ENCODE measurements at places on chromosomes 1 and 21.

DNA sequence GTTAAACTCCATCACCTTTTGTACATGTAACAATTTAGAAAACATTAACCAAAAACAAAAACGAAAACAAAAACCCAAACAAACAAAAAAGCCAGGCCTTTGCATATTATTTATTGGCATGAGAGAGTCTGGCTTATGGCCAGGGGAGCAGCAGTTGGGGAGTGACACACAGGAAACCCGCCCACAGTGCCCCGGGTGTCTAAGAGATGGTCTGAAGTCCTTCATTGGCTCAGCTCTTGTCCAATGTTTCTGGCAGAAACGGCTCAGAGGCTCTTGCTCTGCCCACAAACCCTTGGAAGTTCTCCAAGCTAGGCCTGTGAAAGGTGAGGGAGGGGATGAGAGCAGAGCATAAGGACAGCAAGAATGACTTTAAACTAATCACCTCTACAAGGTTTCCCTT, 131.5 kb downstream of the CNIH3 start:
- DNase-seq: no peak

DNA sequence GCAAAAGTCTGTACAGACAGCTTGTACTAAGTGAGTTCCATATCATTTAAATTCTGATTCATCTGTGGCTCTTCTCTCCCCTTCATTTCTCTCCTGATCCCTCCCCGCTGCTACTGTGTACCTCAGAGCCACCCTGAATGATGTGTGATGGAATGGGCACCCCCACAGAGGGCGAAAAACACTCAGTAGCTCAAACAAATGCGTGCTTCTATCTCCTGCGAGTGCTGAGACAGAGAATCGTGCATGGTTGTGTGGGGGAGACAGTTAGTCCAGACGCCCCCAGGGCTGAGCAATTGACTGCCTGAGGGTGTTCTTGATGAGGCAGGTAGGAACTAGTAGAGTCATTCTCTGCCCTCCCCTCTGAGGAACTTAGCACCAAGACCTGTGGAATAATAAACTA, 269.8 kb downstream of the ZNF648 start:
- no peak for DNase-seq

- no peak for DNase-seq
Measured at GRCh38 chr1:107829036-107829770, 135.8 kb downstream of the VAV3 start.

GRCh38 chr1:55194851-55195250, 20.3 kb downstream of the USP24 start:
- no peak for DNase-seq

DNA sequence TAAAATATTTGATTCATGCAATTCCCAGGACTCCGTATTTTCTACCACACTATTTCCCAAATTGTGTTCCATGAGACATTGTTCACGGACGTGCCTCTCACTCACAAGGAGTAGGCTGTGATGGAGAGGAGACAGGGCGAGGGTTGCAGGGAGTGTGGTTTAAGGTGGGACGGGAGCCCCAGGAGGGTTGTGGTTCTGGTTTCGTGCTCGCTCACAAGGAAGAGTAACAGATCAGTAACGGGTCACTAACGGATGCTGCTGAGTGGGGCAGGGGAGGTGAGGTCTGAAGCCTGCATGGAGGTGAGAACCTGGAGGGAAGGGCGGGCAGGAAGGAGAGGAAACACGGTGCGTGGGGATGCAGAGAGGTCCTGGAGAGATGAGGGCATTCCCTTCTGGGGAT, 28.8 kb downstream of the TFF3 start:
- no peak for DNase-seq

DNA sequence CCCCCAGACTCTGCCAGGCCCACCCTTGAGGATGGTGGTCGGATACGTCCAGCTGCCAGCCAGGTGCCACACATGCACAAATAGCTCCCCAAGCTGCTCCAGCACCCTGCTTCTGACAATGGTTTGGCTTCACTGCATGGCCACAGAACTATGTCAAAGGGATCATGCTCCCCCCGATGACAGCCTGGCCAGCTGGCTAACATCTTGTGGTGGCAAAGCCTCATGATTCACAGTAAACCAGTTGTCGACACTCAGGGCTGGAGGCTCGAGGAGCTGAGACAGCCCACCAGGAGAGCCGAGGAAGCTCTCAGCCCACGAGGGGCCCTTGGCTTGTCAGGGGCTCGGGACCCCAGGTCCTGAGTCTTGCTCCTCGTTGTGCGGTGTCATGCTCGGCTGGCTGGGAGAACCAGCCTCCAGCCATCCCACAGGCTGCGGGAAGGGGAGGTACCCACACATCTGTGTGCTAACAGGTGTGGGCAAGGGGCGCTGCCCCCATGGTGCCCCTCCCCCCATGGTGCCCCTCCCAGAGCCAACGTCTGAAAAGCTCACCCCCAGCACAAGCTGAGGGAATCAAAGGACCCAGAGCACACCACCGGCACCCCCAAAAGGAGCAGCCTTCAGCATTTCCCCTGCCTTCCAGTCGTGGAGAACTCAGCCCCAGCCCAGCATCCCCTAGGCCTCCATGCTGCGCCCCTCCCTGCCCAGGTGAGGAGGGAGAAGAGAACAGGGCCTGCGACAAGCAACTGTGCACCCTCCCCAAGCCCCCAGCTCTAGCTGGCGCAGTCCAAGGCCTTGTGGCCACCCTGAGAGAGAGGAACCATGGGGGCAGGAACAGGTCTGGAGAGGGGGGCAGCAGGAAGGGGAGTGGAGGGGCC, 41.2 kb downstream of the KIF21B start:
- no peak for DNase-seq

DNA sequence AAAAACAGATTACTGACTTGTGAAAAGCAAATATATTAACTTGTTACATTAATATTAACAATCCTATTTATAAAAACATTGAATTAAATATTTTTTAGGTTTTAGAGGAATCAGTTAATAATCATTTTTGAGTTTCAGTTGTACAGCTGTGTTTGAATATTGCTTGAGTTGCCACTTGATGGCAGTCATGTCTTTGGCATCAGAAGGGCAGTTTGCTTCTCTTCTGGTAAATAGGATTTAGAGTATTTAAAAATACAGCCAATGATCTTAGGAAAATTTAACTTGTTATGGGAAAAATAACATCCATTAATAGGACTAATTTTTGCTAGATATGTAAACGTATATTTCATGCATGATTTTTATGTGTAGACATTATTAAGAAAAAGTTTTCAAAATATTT, 234.1 kb downstream of the NCAM2 start:
- no peak for DNase-seq

GRCh38 chr1:25484096-25484495, 53.4 kb downstream of the MACO1 start:
- no peak for DNase-seq

GRCh38 chr1:208242146-208242545, 2.0 kb downstream of the PLXNA2 start:
- DNase-seq: no peak

- DNase-seq: no peak
Measured at GRCh38 chr1:2031546-2032540, 12.7 kb downstream of the GABRD start.

GRCh38 chr21:41753006-41753898, 13.6 kb downstream of the RIPK4 start:
- no peak for DNase-seq

- DNase-seq: no peak
Measured at GRCh38 chr21:15080526-15080925, 15.7 kb upstream of the NRIP1 start.

- DNase-seq: peak; percentile 2
Measured at GRCh38 chr1:240691909-240692705, 80.2 kb upstream of the GREM2 start.

- no peak for DNase-seq
Measured at GRCh38 chr1:78377356-78377928, 113.3 kb upstream of the PTGFR start.

DNA sequence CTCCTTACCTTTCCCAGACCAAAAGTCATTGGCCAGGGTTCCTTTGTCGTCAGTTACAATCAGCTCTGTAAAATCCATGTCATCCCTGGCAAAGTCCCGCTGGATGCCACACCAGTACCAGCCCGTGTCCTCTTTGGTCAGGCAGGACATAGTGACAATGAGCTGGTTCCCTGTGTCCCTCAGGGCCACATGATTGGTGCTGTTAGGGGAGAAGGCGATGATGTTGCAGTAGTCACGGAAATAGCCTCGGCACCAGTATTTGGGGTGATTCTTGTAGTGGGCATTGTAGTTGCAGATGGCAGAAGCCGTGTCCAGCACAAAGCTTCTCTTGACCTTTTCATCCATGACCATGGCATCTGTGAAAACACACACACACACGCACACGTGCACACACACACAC, 14.8 kb downstream of the ADORA3 start:
- DNase-seq: no peak

- DNase-seq: no peak
Measured at GRCh38 chr1:193631306-193631705, 444.9 kb upstream of the B3GALT2 start.

DNA sequence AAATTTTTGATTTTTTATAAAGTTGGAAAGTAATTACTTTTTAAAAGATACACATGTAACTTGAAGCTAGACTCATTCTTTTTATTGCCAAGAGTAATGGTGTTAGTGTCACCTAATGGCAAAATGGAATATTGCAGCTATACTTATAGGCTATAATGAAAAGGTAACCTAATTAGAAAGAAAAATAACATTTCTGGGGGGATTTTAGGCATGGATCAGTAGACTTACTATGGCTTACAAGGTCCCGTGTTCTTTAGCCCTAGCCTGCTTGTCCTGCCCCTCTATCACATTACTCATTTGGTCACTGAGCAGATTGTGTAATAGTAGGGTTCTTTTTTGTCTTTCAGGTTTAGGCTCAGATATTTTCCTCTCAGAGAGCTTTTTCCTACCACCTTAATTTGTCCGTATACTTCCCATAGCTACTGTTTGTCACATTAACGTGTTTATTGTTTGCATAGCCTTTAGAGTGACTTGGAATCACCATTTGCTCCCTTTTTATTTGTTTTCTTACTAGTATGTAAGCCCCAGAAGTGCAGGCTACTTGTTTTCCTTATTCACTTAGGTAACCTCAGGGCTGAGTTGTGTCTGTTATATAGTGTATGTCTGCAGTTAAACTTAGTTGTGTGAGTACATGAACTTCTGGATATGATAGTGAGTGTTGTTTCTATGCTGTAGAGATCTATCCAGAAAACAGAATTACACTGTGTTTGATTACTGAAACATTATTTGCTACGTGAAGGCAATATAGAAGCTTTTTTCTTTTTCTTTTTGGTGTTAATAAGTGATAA, 58.7 kb downstream of the RABGAP1L start:
- DNase-seq: no peak

GRCh38 chr1:2334883-2335534, 56.3 kb downstream of the MORN1 start:
- DNase-seq: no peak

- no peak for DNase-seq
Measured at GRCh38 chr1:94886361-94886760, 40.5 kb downstream of the CNN3 start.

DNA sequence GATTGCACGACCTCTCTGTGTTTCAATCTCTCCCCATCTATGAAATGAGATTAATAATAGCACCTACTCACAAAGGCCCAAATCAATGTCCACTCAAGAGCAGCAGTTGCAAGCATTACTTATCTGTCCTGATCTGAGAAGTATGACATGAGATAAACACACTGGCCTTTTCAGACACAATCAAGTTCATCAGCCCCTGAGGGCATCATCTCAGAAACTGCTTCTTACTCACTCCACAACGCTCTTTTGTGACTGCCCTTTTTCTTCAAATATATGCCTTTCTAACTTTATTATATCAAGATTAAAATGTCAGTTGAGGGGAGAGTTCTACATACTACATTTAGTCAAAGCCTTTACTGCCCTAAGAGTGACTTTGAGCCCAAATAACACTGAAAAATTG, 371.9 kb upstream of the SPAG17 start:
- DNase-seq: no peak

GRCh38 chr21:35163411-35163810, 114.3 kb upstream of the RUNX1 start:
- DNase-seq: no peak

DNA sequence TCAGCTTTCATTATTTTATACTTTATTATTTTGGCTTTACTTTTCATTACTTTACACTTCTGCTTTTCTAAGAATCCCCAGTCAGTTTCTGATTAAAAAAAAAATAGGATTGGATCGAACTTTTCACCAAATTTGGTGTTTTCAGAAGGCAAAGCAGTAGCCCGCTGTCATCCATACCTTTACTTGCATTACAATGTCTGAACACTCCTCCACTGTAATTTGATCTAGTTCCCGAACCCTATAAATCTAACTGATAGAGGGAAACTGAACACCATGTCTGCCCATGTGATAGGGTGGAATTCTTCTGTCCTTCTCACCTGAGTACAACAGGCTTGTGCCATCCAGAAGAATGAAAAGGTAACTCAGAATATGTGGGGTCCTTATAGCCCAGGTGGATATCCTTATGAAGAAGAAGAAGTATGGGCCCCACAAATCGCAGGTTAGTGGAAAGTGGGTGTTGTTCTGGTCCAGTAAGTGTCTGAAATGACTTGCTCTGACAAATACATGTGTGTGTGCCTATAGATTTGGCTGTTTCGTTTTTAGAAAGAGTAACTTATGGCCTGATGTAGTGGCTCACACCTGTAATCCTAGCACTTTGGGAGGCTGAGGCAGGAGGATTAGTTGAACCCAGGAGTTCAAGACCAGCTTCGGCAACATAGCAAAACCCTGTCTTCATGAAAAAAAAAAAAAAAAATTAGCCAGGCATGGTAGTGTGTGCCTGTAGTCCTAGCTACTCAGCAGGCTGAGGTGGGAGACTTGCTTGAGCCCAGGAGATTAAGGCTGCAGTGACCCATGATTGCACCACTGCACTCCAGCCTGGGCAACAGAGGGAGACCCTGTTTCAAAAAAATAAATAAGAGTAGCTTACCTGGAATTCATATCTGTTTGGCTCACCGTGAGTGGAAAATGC, 26.6 kb upstream of the CDC14A start:
- DNase-seq: no peak

- no peak for DNase-seq
Measured at GRCh38 chr1:53219711-53220110, 723 bp downstream of the CZIB start.
